ENCODE measurements at places on chromosomes 2 and 18.

- H3K4me1 ChIP-seq: no peaks in the 10 kb centered on the region
- H3K4me3 ChIP-seq: peak overlapping the region; percentile 58
Measured at GRCh38 chr2:28809927-28810326, 707 bp upstream of the SPDYA start.

GRCh38 chr2:187310701-187311100 is 137.4 kb downstream of the CALCRL start:
- H3K27ac ChIP-seq: no peak overlapping the region
- no peaks in the 10 kb centered on the region for H3K4me1 ChIP-seq
- no peaks in the 10 kb centered on the region for H3K27me3 ChIP-seq
- DNase-seq: no peak
- no peak overlapping the region for H3K4me3 ChIP-seq
- H3K36me3 ChIP-seq: no peaks in the 10 kb centered on the region

GRCh38 chr2:69335311-69335710 is 51.7 kb downstream of the GFPT1 start:
- H3K36me3 ChIP-seq: no peaks in the 10 kb centered on the region
- H3K4me1 ChIP-seq: no peaks in the 10 kb centered on the region
- H3K27ac ChIP-seq: no peak overlapping the region

DNA sequence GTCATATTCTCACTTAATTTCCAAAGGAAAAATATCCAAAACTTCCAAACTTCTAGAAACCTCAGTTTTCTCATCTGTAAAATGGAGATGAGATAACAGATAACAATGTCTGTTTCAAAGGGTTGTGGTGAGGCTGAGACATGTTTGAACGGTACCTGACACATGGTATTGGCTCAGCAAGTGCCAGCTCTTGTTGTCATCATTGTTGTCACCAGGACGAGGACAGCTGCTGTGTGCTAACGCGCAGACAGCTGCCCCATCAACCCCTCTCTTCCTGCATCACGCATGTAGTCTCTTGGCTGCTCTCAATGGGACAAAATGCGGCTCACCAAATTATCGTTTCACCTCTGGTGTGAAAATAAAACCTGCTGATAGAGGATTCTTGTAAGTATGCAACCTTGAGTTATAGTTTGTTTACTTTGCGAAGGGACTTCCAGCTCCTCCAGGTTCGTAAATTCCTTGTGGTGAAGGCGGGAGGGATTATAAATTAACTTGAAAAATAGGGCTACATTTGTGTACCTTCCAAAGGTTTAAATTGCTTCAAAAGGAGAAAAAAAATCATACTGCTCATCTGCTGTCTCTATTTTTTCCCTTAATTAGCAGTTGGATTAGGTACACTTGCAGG is 605.4 kb downstream of the BCL11A start:
- DNase-seq: peak; percentile 9
- peaks cover 17% of the 10 kb centered on the region for H3K4me1 ChIP-seq
- H3K4me3 ChIP-seq: no peak overlapping the region

Measured in hepatocyte (in vitro differentiated cells).